T-helper 17 cell (primary cell): ENCODE measurements at places on chromosomes 6 and 20. TPM values are rescaled to one million over a fixed set of nuclear protein-coding genes. Genes with fewer than 3 reads are reported as not detected.

DNA sequence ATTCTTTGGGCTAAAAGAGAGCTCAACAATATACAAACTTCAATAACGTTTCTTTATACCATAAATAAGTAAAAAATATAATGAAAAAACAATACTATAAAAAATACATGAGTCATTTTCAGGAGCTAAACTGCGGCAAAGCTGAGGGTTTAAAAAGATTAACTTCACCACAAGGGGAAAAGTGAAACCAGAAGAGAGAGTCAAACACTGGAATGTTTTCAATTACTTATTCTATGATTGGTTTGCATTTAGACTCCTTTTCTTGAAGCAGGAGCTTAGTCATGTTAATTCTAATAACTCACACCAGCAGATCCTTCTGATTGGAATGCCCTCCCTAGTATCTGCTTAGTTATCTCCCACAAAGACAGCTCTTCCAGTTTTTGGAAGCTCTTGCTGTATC is 627.3 kb downstream of the UTRN start:
- H3K4me1 ChIP-seq, result no peaks in the 10 kb centered on the region
- DNase-seq, result no peak
- H3K27ac ChIP-seq, result no peak overlapping the region
- H3K4me3 ChIP-seq, result no peak overlapping the region
- H3K36me3 ChIP-seq, result no peaks in the 10 kb centered on the region

GRCh38 chr6:24903681-24904080 is 32.1 kb downstream of the RIPOR2 start:
- peaks cover 76% of the 10 kb centered on the region for H3K4me1 ChIP-seq
- H3K27me3 ChIP-seq, result no peaks in the 10 kb centered on the region
- peak overlapping the region; percentile 16 for H3K4me3 ChIP-seq
- peak overlapping the region; percentile 99 for H3K27ac ChIP-seq

- no peaks in the 10 kb centered on the region for H3K27me3 ChIP-seq
- H3K4me1 ChIP-seq, result peaks cover 3% of the 10 kb centered on the region
- no peak for DNase-seq
- H3K36me3 ChIP-seq, result peaks cover 11% of the 10 kb centered on the region
Measured at GRCh38 chr6:151025076-151025475, 159.6 kb downstream of the MTHFD1L start.

DNA sequence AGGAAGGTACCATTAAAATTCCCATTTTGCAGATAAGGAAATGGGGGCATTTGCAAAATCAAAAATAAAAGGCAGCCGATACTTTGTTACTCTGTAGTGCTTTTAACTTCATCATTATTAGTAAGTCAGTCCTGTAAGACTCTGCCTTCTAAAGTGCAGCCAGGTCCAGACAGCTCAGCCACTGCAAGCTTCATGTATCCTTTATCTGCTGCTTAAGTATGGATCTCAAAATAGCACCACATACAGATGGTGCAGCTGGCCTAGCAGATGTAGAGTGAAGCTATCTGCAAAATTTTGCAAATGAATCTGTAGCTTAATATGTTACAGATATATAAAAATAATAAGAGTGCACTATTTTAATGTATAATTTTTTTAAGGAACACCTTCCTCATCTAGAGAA is 53.4 kb downstream of the NUS1 start:
- peaks cover 5% of the 10 kb centered on the region for H3K27me3 ChIP-seq
- no peaks in the 10 kb centered on the region for H3K36me3 ChIP-seq
- no peak for DNase-seq
- no peaks in the 10 kb centered on the region for H3K4me1 ChIP-seq
- no peak overlapping the region for H3K4me3 ChIP-seq

- peak overlapping the region; percentile 81 for H3K4me3 ChIP-seq
- peaks cover 67% of the 10 kb centered on the region for H3K27me3 ChIP-seq
- H3K36me3 ChIP-seq, result peaks cover 4% of the 10 kb centered on the region
- peaks cover 6% of the 10 kb centered on the region for H3K4me1 ChIP-seq
Measured at GRCh38 chr6:11044712-11045167, 635 bp upstream of the ELOVL2 start.

The PRSS35 gene
- total RNA-seq, result 0.17 TPM

The DTD1 gene
- 22.8 TPM for total RNA-seq

The RSPO3 gene
- total RNA-seq, result not detected
